ENCODE measurements at places on chromosomes 11 and 22.
A peak's percentile ranks its signal among the peaks of the same experiment; 100 is the strongest.

- no peak for DNase-seq
Measured at GRCh38 chr11:562046-562645, 1.4 kb downstream of the RASSF7 start.

DNA sequence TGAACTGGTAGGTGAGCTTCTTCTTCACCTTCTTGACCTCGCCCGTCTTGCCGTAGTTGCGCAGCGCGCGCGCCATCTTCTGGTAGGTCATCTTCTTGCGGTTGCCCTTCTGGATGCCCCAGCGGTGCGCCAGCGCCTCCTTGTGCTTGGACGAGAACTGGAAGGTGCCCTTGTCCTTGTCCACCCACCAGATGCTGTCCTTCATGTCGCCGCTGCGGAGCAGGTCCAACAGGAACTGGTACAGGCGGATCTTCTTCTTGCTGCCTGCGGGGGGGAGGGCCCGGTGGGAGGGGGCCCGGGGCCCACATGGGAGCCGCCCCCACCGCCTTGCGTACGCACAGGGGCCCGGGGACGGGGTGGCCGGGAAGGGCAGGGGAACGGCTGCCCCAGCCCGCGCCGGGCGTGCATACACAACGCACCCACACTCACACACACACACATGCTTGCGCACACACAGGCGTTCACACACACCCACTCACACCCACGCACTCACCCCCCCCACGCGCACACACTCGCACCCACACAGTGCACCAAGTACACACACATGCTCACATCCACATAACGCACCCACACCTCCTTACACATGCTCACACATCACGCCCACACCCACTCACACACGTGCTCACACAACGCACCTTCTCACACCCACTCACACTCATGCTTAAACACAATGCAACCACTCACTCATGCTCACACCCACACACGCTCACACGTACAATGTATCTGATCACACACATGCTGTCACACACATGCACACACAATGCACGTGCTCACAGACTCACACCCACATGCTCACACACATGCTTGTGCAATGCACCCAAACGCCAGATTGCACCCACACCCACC is 3.0 kb upstream of the MYBPC3 start:
- peak; percentile 78 for DNase-seq

GRCh38 chr22:32752816-32753520 is 48.5 kb upstream of the TIMP3 start:
- DNase-seq, result no peak

DNA sequence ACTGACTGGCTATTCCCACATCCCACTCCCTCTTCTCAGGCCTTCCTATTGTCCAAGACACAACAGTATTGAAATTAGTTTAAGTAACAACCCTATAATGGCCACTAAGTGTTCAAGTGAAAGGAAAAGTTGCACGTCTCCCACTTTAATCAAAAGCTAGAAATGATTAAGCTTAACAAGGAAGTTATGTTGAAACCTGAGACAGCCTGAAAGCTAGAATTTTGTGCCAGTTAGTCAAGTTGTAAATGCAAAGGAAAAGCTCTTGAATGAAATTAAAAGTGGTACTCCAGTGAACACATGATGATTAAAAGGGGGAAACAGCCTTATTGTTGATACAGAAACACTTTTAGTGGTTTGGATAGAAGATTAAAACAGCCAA is 332.7 kb downstream of the CASP12 start:
- DNase-seq, result no peak

- no peak for DNase-seq
Measured at GRCh38 chr22:24467340-24467739, 27.8 kb upstream of the UPB1 start.

DNA sequence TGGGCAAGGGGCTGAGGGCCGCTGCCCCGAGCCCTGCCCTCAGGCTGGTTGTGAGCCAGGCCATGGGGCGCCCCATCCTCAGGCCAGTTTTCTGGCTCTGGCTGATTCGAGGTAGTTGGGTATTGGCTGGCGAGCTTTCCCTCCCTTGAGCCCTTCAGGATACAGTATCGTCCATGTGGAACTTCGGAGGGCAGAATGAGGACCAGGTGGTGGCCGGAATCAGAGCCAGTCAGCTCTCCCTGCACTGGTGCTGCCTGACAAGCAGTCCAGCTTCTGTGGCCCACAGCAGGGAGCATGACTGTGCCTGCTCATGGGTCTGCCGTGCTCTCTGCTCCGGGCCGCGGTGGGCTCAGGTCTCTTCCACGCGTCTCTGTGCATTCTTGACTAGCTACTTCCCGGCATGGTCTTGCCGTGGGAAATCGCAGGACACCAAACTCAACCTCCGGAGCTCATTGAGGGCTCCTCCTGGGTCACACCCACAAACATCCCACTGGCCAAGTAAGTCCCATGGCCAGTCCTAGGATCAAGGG is 1289.3 kb downstream of the BRD1 start:
- no peak for DNase-seq

GRCh38 chr22:36419912-36420882 is 32.4 kb upstream of the MYH9 start:
- DNase-seq, result no peak

DNA sequence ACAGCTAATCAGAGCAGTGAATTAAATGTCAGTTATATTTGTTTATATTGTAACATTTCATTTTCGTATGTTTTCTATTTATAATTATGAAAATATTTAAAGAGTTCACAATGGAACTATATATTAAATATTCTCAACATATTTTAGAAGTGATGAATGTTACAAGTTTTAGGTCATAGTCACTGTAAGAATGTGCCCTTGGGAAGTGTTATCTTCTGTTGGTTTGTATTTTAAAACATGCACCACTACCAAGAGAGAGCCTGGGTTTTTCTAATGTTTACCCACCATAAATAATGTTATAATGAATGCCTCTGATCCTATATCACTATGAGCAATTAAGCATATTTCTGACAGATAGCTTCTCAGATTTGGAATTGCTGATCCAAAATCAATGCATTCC is 171.0 kb downstream of the BCR start:
- no peak for DNase-seq

All from amniotic stem cell (primary cell).